PC-9 (cell line): ENCODE measurements at places on chromosomes 1 and 21. TPM values are rescaled to one million over a fixed set of nuclear protein-coding genes. Genes with fewer than 3 reads are reported as not detected.

The SARS1 gene
- total RNA-seq: 206 and 279 TPM in 2 replicates

The DAB1 gene
- total RNA-seq: not detected in 2 replicates

The ERO1B gene
- total RNA-seq: not detected in 2 replicates

The CTSS gene
- 6.3 and 7.2 TPM in 2 replicates for total RNA-seq

The CGN gene
- 30.3 and 31.1 TPM in 2 replicates for total RNA-seq

The NMNAT2 gene
- 22.5 and 29.2 TPM in 2 replicates for total RNA-seq

The FAM151A gene
- not detected in 2 replicates for total RNA-seq

The LBR gene
- total RNA-seq: 128 and 158 TPM in 2 replicates

GRCh38 chr1:37290718-37291117 lies 183.7 kb upstream of the ZC3H12A start:
- no peaks in the 10 kb centered on the region for H3K4me1 ChIP-seq
- no peaks in the 10 kb centered on the region for H3K36me3 ChIP-seq
- peaks cover 98% of the 10 kb centered on the region for H3K27me3 ChIP-seq
- H3K4me3 ChIP-seq: no peak overlapping the region

GRCh38 chr1:24201941-24202440 lies 14.9 kb upstream of the IFNLR1 start:
- H3K36me3 ChIP-seq: no peaks in the 10 kb centered on the region
- H3K27me3 ChIP-seq: no peaks in the 10 kb centered on the region
- peak overlapping the region; percentile 76 for H3K27ac ChIP-seq
- H3K4me1 ChIP-seq: peaks cover 27% of the 10 kb centered on the region

GRCh38 chr1:177920091-177920490 lies 49.8 kb downstream of the SEC16B start:
- peaks cover 12% of the 10 kb centered on the region; the same call in 1 of the 2 replicates for H3K27me3 ChIP-seq
- no peak overlapping the region for H3K4me3 ChIP-seq
- no peak overlapping the region for H3K27ac ChIP-seq

DNA sequence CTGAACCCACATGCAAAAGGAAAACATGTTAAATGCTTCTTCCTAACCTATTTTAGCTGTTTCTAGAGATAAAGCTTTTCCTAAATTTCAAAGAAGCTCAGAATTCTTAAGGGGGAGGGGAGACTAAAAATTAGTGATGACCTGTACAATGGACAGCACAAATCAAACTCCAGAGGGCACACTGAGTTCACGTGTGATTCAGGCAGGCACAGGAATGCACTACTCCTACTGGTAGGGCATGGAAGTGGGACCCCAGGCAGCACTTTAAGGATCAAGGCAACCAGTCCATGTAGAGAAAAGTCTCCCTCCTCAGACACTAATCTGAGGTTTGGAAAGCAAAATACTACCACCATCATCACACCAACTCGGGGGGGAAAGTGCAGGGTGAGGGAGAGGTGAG lies 31.3 kb upstream of the CLCA4 start:
- DNase-seq: no peak
- no peaks in the 10 kb centered on the region for H3K27me3 ChIP-seq
- peaks cover 12% of the 10 kb centered on the region for H3K4me1 ChIP-seq
- H3K36me3 ChIP-seq: no peaks in the 10 kb centered on the region

DNA sequence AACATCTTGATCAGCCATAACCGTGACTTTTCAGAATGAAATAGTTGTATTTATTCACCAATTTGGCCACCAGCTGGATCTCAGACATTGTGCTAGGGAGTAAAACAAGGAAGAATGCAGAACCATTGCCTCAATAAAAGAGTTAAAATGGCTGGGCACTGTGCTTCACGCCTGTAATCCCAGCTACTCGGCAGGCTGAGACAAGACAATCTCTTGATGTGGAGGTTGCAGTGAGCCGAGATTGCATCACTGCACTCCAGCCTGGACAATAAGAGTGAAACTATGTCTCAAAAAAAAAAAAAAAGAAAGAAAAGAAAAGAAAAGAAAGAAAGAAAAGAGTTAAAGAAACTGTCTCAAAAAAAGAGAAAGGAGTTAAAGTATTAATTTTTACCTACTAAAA lies 199.5 kb downstream of the TPR start:
- no peak overlapping the region for H3K27ac ChIP-seq
- H3K4me1 ChIP-seq: no peaks in the 10 kb centered on the region
- no peak overlapping the region for H3K4me3 ChIP-seq
- H3K27me3 ChIP-seq: no peaks in the 10 kb centered on the region
- no peaks in the 10 kb centered on the region for H3K36me3 ChIP-seq
- no peak for DNase-seq

- H3K4me3 ChIP-seq: no peak overlapping the region
- 0 out of 2 replicates have a peak overlapping the region, but pooled peaks have one; percentile 3 for H3K27ac ChIP-seq
- no peaks in the 10 kb centered on the region for H3K36me3 ChIP-seq
- H3K27me3 ChIP-seq: no peaks in the 10 kb centered on the region
- DNase-seq: no peak
- H3K4me1 ChIP-seq: peaks cover 39% of the 10 kb centered on the region
Observed at GRCh38 chr1:202835548-202836072, 24.9 kb downstream of the PCAT6 start.

DNA sequence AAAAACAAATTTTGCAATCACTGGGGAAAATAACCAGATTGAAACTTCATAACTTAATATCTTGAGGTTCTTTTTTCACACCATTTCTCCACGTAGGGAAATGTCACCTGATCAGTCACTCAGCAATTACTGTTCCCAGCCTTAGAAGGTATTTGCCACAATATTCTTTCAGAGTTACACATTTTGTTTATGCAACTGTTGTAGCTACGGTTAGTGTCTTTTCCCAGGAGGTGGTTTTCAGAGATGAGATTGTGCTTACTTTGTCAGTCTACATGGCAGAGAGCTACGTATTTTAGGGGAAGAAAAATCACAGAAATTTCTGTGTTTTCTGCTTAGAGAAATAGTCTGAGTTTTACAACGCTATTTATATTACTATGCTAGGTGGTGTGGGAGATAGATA lies 792.8 kb upstream of the B3GALT2 start:
- no peaks in the 10 kb centered on the region for H3K27me3 ChIP-seq
- no peaks in the 10 kb centered on the region for H3K4me1 ChIP-seq
- no peaks in the 10 kb centered on the region for H3K36me3 ChIP-seq
- H3K4me3 ChIP-seq: no peak overlapping the region

GRCh38 chr1:109932679-109933078 lies 22.0 kb downstream of the CSF1 start:
- H3K4me3 ChIP-seq: no peak overlapping the region
- DNase-seq: no peak
- H3K4me1 ChIP-seq: peaks cover 78% of the 10 kb centered on the region
- peaks cover 22% of the 10 kb centered on the region; the same call in 1 of the 2 replicates for H3K36me3 ChIP-seq
- H3K27me3 ChIP-seq: no peaks in the 10 kb centered on the region
- H3K27ac ChIP-seq: no peak overlapping the region

- H3K36me3 ChIP-seq: no peaks in the 10 kb centered on the region
- no peak for DNase-seq
- no peak overlapping the region for H3K4me3 ChIP-seq
Observed at GRCh38 chr1:31668303-31668883, 23.7 kb upstream of the PEF1 start.

DNA sequence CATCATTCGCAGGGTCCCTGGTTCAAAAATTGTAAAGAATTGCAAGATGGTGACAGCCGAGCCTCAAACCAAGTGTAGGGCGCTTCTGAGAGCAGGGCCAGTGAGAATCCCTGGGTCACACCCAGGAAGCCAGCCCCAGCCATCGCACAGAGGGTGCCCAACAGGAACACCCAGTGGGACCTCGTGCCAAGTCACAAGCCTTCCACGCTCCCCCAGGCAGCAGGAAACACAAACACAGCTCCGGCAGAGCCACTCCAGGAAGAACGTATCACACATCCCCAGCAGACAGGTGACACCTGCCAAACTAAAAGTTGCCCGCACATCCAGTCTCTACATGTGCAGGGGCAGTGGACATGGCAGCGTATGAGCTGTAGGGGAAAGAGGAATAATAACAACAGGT lies 20.2 kb downstream of the DHRS3 start:
- no peaks in the 10 kb centered on the region for H3K27me3 ChIP-seq
- peak overlapping the region; percentile 100 for H3K27ac ChIP-seq

GRCh38 chr1:181113059-181113641 lies 24.6 kb downstream of the IER5 start:
- H3K27ac ChIP-seq: peak overlapping the region; percentile 99
- no peaks in the 10 kb centered on the region for H3K36me3 ChIP-seq
- peaks cover 84% of the 10 kb centered on the region for H3K4me1 ChIP-seq
- H3K27me3 ChIP-seq: no peaks in the 10 kb centered on the region
- H3K4me3 ChIP-seq: peak overlapping the region; percentile 43; the same call in 1 of the 2 replicates
- peak; percentile 74 for DNase-seq

DNA sequence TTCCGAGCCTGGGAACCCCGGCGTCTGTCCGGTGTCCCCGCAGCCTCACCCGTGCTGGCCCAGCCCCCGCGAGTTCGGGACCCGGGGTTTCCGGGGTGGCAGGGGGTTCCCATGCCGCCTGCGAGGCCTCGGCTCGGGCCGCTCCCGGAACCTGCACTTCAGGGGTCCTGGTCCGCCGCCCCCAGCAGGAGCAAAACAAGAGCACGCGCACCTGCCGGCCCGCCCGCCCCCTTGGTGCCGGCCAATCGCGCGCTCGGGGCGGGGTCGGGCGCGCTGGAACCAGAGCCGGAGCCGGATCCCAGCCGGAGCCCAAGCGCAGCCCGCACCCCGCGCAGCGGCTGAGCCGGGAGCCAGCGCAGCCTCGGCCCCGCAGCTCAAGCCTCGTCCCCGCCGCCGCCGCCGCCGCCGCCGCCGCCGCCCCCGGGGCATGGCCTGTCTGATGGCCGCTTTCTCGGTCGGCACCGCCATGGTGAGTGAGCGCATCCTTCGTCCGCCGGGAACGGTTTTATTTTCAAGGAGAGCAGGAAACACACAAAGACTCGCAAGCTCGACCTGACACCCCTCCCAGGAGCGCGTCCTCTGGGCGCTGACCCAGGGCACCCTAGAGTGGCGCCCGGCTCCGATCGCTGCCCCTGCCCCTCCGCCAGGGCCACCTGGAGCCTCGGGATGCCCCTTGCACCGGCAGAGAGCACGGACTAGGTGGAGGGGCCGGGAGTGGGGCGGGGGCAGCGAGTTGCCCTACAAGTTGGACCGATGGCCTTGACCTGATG lies at the start of gene ABCG1:
Gene ABCG1 (plus strand): TSS at position 305 of the 770 bp plus-strand sequence. CDS start 123 bp downstream, at position 428.
- H3K27ac ChIP-seq: no peak within 1 kb of the TSS
- no peaks in the 10 kb centered on the region for H3K27me3 ChIP-seq
- peak within 1 kb of the TSS; percentile 86 for H3K4me3 ChIP-seq
- DNase-seq: no peak
- H3K36me3 ChIP-seq: no peaks in the 10 kb centered on the region

DNA sequence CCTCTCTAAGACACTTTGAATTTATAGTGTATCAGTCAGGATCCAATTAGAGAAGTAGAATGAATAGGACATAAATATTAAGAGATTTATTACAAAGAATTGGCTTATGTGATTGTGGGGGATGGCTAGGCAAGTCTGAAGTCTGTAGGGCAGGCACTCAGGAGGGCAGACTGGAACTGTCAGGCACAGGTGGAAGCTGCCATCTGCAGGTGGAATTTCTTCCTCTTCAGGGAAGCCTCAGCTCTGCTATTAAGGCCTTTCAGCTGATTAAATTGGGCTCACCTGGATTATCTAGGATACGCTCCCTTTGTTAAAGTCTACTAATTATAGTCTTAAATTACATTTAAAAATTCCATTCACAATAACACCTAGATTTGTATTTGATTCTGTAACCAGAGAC lies 92.0 kb upstream of the HAO2 start:
- H3K27ac ChIP-seq: no peak overlapping the region
- no peak for DNase-seq
- H3K4me3 ChIP-seq: no peak overlapping the region
- H3K36me3 ChIP-seq: no peaks in the 10 kb centered on the region
- H3K27me3 ChIP-seq: no peaks in the 10 kb centered on the region

DNA sequence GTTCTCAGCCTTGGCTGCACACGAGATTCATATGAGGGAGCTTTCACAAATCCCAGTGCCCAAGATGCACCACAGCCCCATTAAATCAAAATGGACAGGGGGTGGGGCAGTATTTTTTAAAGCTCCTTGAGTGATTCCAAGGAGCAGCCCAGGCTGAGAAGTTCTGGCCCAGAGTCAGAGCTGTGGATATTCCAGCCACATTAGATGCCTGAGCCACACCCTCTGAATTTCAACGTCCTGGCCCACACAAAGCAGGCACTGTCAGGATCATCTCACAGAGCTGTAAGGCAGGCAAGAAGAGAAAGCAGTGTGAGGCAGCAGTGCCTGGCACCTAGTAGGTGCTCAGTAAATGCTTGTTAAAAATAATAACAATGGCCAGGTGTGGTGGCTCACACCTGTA lies 37.4 kb downstream of the PAX7 start:
- DNase-seq: no peak
- peaks cover 82% of the 10 kb centered on the region for H3K4me1 ChIP-seq
- peak overlapping the region; percentile 93 for H3K27ac ChIP-seq
- H3K4me3 ChIP-seq: peak overlapping the region; percentile 13; the same call in 1 of the 2 replicates
- no peaks in the 10 kb centered on the region for H3K27me3 ChIP-seq

GRCh38 chr1:93839753-93840152 lies 39.3 kb downstream of the DNTTIP2 start:
- DNase-seq: no peak
- H3K4me3 ChIP-seq: no peak overlapping the region
- H3K27ac ChIP-seq: peak overlapping the region; percentile 1; the same call in 1 of the 2 replicates
- 0 out of 2 replicates have a peak, but pooled peaks cover 5% of the 10 kb centered on the region for H3K36me3 ChIP-seq

GRCh38 chr1:115647047-115647446 lies 5.3 kb downstream of the VANGL1 start:
- H3K27me3 ChIP-seq: no peaks in the 10 kb centered on the region
- H3K27ac ChIP-seq: no peak overlapping the region
- H3K4me1 ChIP-seq: peaks cover 33% of the 10 kb centered on the region
- H3K4me3 ChIP-seq: no peak overlapping the region
- H3K36me3 ChIP-seq: peaks cover 25% of the 10 kb centered on the region

DNA sequence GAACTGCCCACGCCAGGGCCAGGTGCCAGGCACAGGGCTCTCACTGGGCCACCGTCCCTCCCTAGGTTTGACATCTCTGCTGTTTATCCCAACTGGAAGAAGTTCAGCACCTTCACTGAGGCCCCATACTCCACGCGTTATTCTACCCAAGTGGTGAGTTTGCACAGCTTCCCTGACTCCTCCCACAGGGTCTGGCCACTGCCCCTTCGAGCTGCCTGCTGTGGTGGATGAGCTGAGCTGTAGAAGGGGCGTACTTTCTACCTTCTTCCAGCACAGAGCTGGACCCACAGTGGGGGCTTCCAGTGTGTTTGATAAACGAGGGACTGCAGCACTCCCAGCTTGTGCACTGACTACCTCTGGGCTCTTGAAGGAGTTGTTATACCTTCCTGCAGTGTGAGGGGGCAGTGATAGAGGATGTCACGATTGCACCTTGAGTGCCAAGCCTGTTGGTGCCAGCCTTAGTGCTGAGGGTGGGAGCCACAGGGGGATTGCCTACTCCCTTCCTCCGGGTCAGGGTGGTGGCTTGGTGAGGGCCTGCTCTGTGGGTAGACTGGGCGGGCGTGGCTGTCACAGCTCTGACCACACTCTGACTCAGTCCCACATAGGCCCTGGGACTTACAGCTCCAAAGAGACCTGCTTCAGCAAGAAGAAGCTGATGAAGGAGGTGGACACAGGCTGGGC lies 5.9 kb upstream of the TTC22 start:
- H3K27ac ChIP-seq: no peak overlapping the region; the same call in 1 of the 2 replicates
- H3K4me3 ChIP-seq: no peak overlapping the region
- no peaks in the 10 kb centered on the region for H3K36me3 ChIP-seq
- H3K4me1 ChIP-seq: peaks cover 54% of the 10 kb centered on the region
